Right lobe of liver (tissue), 6 donors: ENCODE measurements at places on chromosomes 2 and 18. TPM values are rescaled to one million over a fixed set of nuclear protein-coding genes. Genes with fewer than 3 reads are reported as not detected.

Gene CFAP221
- 5.8 TPM for total RNA-seq

Gene STK39
- 0.86 TPM for total RNA-seq

Gene VAMP5
- 35.6 TPM for total RNA-seq

Gene TAF4B
- total RNA-seq: 0.18 TPM

Gene DNER
- total RNA-seq: not detected

Gene PKDCC
- total RNA-seq: 13.7 TPM

Gene ABHD3
- 22.3 TPM for total RNA-seq

Gene PID1
- total RNA-seq: 88.4 TPM

Gene MALT1
- 10.6 TPM for total RNA-seq
